ENCODE measurements at places on chromosomes 1 and 21. TPM values are rescaled to one million over a fixed set of nuclear protein-coding genes. Genes with fewer than 3 reads are reported as not detected.

Gene SLC16A4
- total RNA-seq, result 0.20 TPM

Gene CAMK1G
- total RNA-seq, result not detected

Gene SWT1
- total RNA-seq, result 1.4 TPM

Gene CD53
- total RNA-seq, result 191 TPM

Gene SASS6
- total RNA-seq, result 15.7 TPM

Gene KAZN
- total RNA-seq, result 1.5 TPM

Gene FLG
- not detected for total RNA-seq

Gene RSPO1
- not detected for total RNA-seq

- DNase-seq, result no peak
These were observed 171.0 kb downstream of the ZZZ3 start for GRCh38 chr1:77511440-77511840.

DNA sequence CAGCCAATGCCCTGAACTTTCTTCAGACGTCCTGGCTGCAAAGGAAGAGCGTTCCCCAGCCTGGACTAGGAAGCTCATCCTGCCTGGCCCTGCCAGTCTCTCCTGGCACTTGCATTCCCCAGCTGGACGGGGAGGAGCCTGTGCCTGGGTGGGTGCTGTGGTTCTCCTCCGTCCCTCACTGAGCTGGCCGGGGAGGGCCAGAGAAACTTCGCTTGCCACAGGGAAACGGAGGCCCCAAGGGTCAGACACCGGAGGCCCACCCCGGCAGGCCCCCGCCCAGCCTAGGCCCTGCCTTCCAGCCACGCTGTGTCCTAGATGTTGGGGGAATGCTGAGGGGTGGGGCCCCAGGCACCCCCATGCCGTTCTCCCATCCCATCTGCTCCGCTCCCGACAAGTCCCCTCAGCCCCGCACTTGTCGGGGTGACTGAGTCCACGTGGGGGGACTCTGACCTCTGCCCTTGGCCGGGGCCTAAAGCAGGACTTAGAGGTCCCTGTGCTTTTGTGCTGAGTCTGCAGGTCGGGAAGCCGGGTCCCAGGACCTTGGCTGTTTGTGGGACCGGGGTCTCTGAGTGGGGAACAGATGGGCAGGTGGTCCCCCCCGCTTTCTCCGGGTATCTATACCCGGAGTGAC is 4.8 kb downstream of the FTCD start:
- DNase-seq, result no peak

DNA sequence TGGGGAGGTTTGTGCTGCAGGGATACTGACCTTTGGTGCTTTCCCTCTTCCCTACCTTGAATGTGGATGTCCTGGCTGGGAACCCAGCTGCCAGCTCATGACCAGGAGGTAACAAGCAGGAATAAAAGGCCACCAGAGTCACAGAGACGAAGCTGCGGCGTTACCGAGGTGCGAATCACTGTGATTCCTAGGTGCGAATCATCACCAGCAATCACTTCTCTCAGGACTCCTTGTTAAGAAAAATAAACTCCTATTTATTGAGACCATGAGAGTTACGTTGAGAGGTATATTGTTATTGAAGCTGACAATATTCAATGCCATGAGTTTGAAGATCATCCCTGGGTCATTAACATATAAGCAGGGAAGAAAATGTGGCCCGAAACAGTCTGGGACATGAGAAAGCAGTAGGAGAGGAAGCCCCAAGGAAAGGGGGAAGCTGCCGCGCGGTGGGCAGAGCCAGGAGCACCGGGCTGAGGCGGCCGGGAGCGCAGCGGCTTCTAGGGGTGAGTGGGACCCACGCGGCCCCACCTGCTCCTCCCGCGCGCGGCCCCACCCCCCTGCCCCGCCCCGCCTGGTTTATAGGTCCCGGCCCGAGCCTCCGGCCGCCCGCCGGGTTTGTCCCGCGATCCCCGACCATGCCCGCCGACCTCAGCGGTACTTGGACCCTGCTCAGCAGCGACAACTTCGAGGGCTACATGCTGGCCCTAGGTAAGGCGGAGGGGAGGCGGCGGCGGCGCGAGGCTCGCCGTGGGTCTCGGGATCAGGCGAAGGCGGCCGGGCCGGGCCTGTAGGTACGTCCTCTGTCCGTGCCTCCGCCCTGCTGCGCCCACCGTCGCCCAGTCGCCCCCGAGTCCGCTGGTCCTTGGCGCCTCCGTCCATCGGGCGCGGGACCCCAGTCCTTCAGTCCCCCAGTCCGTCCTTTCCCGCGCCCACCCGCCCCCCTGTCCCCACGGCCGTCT is at the start of gene RBP7:
TSS of gene RBP7 (plus strand) at position 605 of the 959 bp plus-strand sequence. CDS start at position 636, 31 bp downstream.
- DNase-seq, result peak; percentile 10

Gene ARHGAP30
- total RNA-seq, result 146 TPM

- DNase-seq, result no peak
These were observed 9.7 kb downstream of the SOAT1 start for GRCh38 chr1:179303200-179303785.

DNA sequence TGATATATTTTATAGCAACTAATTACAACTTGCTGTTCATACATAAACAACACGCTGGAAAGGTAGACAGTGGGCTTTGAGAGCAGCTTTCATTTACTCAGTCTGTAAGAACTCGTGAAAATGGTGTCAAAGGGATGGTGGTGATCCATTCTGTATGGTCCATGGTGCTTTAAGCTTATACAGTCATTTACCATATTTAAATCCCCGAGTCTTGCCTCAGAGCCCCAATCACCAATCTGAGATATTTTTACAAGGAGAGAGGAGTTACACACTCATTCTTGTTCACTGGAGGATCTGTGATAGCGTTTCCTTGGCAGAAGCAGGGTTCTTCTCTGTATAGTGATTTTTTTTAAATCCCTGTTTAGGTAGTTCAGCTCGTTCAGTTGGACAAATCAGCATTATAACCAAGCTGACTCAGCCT is 694.6 kb downstream of the USP25 start:
- DNase-seq, result no peak

GRCh38 chr1:23722652-23723051 is 20.6 kb upstream of the ELOA start:
- no peak for DNase-seq

Gene TRAF3IP3
- 194 TPM for total RNA-seq

- DNase-seq, result no peak
These were observed 15.1 kb downstream of the OR6F1 start for GRCh38 chr1:247701338-247701737.

DNA sequence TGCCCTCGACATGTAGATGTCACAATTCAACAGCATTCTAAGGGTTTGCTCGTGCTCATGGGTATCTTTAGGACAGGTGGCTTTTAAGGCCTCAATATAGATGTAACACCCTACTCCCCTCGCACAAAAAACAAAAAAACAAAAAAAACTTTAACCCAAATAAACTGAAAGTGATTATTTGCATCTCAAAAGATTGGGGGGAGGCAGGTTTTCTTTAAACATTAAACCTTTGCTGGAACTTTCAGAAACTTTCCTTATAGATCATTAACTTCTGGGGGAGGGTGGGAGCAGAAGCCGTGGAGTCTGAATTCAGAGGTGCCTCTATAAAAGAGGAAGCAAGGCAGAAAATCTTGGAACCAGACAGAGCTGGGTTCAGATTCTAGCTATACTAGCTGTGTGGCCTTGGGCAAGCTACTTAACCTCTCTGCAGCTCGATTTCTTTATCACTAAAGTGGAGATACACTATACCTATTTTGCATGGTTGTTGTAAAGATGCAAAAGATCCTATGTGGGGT is 3.2 kb upstream of the KIAA1614 start:
- no peak for DNase-seq

Gene APH1A
- 123 TPM for total RNA-seq

DNA sequence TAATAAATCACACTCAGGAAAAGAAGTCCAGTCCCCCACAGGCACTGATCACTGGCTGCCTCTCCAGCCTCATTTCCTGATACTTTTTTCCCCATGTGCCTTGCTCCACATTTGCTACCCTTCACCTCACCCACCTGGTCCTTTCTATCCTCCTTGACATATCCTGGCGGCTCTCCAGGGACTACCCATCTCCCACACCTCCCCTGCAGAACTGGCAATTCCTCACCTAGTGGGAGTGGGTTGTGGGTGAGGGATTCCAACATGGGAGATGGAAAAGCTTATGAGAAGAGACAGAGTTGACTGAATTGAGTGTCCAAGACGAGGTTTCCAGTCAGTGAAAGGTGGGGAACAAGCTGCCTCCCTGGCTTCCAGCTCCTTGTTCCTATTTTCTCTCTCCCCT is 69.6 kb downstream of the FCRL5 start:
- no peak for DNase-seq

DNA sequence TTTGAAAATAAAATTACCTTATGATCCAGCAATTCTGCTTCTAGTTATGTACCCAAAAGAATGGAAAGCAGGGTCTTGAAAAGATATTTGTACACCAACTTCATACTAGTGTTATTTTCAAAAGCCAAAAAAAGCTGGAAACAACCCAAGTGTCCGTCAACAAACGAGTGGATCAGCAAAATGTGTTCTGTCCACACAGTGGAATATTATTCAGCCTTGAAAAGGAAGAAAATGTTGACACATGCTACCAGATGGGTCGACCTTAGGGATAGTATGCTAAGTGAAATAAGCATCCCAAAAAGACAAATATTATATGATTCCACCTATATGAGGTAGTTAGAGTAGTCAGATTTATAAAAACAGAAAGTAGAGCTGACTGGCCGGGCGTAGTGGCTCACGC is 65.3 kb downstream of the KAZN start:
- no peak for DNase-seq

- DNase-seq, result no peak
These were observed 32.0 kb downstream of the NFASC start for GRCh38 chr1:204902671-204903070.

DNA sequence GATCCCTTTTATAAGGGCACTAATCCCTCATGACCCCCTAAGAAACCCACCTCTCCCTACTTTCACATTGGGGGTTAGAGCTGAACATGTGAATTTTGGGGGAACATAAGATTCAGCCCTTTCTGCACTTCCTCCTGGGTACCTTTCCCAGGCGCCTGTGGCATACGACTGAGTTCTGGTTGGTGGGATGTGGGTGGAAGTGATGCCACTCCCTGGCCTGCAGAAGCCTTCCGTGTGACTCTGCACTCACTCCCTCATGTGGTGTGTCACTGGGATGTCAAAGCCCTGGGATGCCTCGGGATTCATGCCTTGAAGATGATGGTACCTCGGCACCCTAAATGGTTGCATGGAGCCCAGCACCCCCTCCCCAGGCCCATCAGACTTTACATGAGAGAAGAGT is 28.3 kb upstream of the VASH2 start:
- no peak for DNase-seq

DNA sequence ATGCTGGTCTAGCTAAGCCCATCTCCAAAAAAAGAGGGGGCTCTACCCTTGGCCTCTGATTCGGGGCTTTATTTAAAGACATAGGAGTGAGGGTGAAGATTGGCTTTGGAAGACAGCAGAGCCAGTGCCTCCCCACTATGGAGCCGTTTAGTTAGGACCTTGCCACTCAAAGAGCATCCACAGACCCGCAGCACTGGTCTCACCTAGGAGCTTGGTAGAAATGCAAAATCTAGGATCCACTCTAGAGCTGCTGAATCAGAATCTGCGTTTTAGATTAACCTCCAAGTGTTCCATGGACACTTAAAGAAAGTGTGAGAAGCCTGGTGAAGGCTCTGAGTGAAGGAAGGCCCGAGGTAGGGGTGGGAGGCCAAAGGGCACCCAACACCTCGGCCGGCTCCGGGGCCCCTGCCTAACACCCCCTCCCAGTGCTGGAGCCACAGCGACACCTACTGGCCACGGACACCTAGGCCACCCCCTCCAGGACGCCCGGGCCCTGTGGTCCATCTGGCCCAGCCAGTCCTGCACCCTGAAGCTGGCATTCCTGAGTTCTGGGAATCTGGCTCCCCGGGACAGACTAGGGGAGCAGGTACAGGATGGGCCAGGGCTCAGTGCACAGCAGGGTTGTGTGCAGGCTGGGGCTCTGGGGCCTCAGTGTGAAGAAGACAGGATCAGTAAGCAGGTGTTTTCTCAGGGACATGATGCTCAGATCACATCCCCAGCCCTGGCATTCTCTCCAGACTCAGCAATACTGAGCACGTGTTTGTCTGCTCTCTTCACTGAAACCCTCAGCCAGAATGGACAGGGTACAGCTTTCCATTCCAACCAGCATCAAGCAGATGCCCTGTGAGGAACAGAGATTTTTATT is 79.2 kb downstream of the TMEM53 start:
- DNase-seq, result peak; percentile 75

DNA sequence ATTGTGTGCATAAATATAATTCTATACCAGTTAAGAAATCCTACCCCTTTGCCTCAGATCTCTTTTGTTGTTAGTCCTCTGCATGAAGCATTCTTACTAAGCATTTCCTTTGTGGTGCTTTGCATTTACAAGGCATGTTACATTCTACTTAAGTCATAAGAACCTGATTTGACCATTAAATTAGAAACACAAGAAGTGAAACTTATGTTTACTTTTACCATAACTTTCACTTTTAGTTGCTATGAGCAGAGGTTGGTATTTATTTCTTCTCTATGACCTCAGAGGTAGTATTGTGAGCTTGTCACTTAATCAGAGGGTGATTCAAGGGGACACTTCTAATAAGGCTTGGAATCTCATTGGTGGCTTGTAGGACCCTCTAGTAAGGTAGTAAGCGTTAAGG is 9.0 kb downstream of the FAM20B start:
- no peak for DNase-seq

GRCh38 chr1:48979940-48980339 is 203.2 kb upstream of the BEND5 start:
- no peak for DNase-seq

Gene SPATA45
- not detected for total RNA-seq
